Non-pigmented ciliary epithelial cell (primary cell): ENCODE measurements at places on chromosomes 2 and 18.

- DNase-seq: no peak
Observed at GRCh38 chr2:148483665-148484064, 160.9 kb upstream of the EPC2 start.

- no peak for DNase-seq
Observed at GRCh38 chr2:208266936-208267335, 881 bp downstream of the PIKFYVE start.

- DNase-seq: no peak
Observed at GRCh38 chr2:163852616-163853015, 116.8 kb upstream of the FIGN start.

- peak; percentile 45 for DNase-seq
Observed at GRCh38 chr2:45699032-45699658, 47.7 kb downstream of the PRKCE start.

DNA sequence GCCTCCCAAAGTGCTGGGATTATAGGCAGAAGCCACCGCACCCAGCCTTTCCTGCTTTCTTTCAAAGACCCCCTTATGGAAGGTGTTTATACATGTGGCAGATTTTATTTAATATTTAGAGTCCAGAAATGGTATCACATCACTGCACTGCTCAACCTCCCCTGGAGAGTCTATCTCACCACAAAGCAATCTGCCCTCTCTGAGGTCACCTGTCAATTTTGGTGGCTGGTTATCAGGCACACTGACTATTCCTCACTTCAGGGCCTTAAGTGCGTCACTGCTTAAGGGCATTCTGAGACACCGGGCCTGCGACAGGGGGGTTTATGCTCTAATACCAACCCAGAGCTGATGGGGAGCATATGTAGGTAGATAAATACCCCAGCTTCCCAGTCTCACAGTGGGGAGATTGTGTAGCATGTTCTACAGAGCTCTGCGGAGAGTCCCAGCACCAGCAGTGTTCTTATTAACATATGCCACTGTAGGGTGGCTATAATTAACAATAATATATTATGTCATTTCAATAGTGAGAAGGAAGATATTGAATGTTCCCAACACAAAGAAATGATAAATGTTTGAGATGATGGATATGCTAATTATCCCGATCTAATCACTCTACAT is 42.7 kb upstream of the ZDBF2 start:
- no peak for DNase-seq

GRCh38 chr2:45857867-45858520 is 206.5 kb downstream of the PRKCE start:
- DNase-seq: no peak

- DNase-seq: no peak
Observed at GRCh38 chr2:129816813-129817574, 162.5 kb upstream of the RAB6C start.

DNA sequence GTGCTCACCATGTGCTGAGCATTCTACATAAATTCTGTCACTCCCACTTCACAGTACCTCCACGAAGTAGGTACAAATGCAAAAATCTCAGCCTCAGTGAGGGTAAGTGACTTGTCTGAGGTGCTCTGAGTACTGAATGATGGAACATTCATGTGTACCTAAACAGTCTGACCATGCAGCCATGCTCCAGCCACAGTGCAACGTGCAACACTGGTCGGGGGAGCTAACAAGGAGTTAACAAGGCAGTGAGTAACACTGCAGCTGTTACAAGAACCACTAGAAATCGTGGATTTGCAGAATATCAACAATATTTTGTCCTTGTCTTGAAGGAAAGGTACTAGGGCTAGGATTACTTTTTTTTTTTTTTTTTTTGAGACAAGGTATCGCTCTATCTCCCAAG is 36.6 kb upstream of the NDUFV2 start:
- DNase-seq: no peak

- DNase-seq: no peak
Observed at GRCh38 chr18:58402951-58403702, 225.8 kb downstream of the ALPK2 start.

DNA sequence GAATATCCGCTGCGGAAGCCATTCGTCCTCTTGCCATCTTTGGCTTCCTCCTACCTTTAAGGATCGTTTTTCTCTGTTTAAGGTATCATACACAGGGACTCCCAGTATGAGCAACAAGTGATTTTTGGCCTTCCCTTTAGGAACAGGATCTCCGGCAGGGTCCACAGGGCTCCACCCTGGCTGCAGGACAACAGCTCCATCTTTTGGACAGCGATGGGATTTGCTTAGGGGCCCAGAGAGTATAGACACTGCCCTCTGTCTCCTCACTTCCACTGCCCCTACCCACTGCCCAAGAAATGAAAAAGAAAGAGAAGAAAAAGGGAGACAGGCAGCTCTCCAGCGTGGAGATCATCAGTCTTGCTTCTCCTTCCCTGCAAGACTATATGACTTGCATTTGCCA is 224.5 kb downstream of the UXS1 start:
- no peak for DNase-seq

GRCh38 chr2:84022810-84023431 is 436.2 kb downstream of the SUCLG1 start:
- no peak for DNase-seq

- DNase-seq: no peak
Observed at GRCh38 chr18:67001052-67001451, 397.2 kb upstream of the CDH19 start.

GRCh38 chr2:97348265-97348664 is 235.3 kb downstream of the ANKRD36 start:
- DNase-seq: no peak

DNA sequence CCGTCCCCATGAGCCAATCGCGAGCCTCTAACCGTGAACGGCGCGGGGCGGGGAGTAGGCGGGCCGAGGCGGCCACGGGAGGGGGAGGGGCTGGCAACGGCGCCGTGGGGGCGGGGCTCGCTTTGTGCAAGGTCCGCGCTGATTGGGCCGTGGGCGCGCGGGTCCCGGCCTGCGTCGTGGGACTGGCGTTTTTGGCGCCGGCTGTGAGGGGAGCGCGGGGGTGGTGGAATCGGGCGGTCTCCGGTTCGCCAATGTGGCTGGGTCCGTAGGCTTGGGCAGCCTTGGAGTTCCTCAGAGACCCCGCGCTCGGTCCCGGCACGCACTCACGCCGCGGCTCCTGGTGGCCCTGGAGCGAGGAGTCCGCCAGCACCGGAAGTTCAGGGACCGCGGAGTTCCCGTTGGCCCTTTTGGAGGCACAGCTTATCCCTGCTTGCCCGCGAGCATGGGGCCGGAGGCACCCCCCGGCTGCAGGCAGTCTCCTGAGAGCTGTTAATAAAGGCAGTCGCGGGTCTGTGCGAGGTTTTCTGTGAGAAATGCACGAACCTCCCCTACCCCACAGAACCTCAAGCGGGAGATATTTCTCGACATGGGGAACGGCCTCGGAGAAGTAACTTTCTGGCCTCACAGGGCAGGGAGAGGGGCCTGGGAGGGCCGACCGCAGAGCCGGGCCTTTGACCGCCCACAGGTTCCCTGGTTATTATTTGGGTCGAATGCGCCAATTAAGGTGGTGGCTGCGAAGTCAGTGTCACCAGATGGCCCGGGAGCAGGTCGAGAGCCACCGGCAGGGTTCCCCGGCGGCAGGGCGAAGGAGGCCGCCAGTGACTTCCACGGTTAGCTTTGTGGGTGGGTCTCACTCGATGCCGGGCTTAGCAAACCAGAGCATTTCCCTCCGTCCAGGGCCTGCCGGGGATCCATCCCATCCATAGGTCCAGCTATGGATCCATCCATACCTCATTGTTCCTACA is 574 bp upstream of the NCL start:
- DNase-seq: no peak

GRCh38 chr2:204027091-204027490 is 90.5 kb downstream of the ICOS start:
- DNase-seq: peak; percentile 62
